ENCODE measurements at places on chromosomes 3 and 15. TPM values are rescaled to one million over a fixed set of nuclear protein-coding genes. Genes with fewer than 3 reads are reported as not detected.
A peak's percentile ranks its signal among the peaks of the same experiment; 100 is the strongest.

DNA sequence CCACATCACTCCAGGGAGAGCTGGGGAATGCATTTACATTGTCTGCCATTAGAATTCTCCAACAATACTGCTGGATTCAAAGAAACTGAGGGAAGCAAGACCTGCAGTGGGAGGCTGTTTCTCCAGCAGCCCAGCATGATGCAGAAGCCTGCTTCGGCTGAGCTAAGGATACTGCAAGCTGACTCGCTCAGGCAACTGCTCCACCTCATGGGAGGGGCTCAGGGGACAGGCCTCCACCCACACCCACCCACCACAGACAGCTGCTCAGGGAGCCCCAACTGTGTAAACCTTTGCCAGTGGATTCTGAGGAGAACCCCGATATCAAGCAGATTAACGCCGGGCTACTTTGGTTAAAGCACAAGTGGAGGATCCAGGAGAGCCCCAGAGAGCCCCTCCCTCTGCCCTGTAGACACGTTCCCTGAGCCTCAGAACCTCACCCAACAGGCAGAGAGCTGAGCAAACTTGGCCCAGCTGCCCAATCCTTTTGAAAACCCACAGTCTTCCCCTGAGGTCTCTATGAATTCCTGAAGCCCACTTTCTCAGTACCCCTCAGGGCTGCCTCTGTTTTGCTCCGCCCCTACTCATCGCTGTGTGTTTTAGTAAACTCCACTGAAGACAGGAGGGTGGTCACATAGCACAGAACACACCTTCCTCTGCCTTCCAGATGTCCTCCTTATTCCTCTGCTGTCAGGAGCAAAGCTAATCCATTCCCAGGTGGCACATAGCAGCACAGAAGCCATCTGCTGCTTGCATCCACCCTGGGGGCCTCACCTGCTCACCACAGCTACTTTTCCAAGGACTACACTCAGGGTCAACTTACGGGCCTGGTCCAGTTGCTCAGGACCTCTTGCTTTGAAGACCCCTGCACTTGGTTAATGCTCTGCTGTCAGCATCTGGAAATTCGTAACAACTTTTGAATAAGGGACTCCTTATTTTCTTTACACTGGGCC is 269.0 kb downstream of the ABHD5 start:
- peak; percentile 49 for DNase-seq

DNA sequence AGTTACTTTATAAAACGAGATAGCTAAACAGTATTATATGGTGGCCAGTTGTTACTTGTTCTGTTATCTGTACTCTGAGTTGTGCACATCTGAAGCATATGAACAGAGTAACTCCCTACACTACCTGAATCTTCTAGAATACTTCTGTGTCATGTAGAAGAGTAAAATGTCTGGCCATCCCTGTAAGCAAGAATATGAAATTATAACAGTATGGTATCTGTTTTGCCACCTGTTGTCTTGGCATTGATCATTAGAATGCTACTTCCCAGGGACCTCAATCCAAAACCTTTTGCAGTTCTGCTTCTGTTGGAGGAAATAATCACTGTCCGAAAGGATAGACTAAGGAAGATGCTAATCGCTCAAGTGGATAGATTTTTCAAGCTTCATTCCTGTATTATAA is 1.9 kb downstream of the TEX9 start:
- DNase-seq, result no peak

Gene PRC1
- total RNA-seq, result 14.8 TPM

- peak; percentile 71 for DNase-seq
Measured at GRCh38 chr3:78728406-78729145, 1039.2 kb downstream of the ROBO1 start.

- DNase-seq, result peak; percentile 43
Measured at GRCh38 chr3:143120716-143121240, 1.2 kb downstream of the CHST2 start.
